Foreskin fibroblast (primary cell): ENCODE measurements at places on chromosomes 1 and 21.

DNA sequence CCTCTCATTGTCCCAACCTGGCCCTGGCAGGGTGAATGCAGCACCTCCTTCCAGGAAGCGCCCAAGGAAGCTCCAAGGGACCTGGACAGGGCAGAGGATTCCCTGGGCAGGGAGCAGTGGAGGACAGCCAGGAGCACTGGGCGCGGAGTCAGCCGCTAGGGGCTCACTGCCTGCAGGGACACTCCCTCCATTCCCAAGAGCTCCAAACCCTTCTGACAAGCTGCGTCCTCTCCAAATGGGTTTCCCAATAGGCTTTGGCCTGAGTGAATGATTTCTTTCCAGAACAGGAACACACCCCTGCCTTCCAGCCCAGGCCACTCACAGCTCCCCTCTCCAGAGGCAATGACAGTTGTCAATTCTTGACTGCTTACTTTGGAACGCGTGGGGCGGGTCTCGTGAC, 128.5 kb upstream of the EDN2 start:
- no peak for DNase-seq

DNA sequence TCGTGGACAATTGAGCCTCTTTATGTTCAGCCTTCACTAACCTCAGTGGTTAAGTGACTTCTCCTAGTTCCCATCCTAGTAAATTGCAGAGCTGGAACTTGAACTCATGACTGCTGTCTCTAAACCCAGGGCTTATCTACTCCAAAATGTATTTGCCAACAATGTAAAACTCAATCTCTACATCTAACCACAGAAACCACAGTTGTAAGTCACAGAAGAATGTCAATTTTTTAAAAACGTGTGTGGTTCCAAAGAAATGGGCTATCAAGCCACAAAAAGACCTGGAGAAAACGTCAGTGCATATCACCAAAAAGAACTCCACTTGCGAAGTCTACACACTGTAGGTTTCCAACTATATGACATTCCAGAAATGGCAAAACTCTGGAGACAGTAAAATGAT, 172.6 kb upstream of the HMCN1 start:
- DNase-seq: no peak

- no peak for DNase-seq
Measured at GRCh38 chr1:32770221-32770731, 46.9 kb downstream of the YARS1 start.

DNA sequence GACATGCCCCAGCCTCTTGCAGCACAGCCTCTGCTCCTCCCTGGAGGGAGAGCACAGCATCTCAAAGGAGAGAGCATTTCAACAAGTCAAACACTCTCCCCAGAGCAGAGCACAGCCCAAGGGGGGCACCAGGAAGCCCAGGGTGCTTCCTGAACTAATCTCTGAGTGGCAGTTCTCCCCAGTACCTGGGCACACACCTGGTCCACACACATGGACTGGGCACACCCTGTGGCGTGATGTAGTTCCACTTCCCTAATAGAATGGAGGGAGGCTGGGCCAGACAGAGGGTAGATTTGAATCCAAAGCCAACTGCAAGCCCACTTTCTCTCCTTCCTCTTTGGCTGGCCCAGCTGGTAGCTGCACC, 55.5 kb downstream of the CD46 start:
- no peak for DNase-seq

GRCh38 chr1:1927751-1928150, 8.7 kb upstream of the TMEM52 start:
- no peak for DNase-seq

GRCh38 chr1:28965271-28965870, 51.0 kb downstream of the EPB41 start:
- DNase-seq: no peak

DNA sequence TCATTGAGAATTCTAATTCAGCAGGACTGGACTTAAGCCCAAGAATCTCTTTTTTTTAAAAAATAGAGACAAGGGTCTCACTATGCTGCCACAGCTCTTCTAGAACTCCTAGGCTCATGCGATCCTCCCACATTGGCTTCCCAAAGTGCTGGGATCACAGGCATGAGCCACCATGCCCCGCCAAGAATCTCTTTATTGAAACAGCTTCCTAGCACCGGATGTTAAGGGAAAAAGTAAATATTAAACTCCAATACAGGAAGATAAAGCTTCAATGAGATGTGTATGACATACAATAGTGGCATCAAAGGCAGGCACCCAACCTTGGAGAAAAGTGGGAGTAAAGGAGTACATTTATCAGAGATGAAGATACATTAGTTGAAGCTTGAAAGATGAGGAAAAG, 25.5 kb downstream of the PUM1 start:
- DNase-seq: no peak

- no peak for DNase-seq
Measured at GRCh38 chr1:223832637-223832943, 13.2 kb downstream of the TP53BP2 start.

DNA sequence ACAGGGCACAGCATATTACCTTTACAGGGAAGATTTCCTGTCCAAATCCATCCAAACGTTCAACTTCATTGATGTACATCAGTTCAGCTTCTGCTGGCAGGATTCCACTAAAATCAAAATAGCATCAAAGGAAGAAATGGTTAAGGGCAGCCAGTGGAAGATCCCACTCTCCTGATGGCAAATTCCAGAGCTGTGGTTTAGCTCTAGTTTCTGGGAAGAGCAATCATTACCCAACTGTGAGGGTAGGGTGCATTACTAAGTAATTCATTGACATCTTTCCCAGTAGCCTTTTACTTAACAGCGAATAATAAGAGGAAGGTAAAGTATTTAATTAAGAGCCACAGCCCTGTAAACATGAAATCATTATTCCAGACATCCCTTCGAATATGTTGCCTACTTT, 120.7 kb downstream of the SMYD2 start:
- no peak for DNase-seq

DNA sequence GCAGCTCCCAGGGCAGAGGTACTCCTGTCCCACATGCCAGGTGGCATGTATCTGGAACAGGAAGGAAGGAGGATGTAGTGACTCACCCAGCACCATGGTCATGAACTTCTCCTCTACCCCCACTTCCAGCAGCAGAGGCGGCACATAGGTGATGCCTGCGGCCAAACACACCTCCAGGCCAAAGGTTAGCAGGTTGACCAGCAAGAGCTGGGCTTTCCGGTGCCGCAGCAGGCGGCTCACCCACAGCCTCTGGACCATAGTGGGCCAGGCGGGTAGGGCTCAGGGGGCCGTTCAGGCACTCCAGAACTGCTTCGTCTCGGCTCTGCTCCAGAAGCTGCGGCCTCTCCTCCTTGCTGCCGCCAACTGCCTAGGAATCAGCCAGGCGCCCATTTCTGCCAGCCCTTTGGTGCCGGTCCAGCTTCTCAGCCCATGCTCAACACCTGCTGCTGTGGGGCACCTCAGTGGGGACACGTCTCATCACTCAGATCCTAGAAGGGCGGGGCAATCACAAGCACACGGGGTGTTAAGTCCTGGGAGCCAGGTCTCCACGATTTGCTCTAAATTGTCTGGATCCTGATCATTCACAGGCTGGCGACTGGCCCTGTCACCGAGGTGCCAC, 15.8 kb downstream of the SLC45A3 start:
- no peak for DNase-seq

- DNase-seq: no peak
Measured at GRCh38 chr1:58346036-58346355, 200.5 kb downstream of the OMA1 start.

- DNase-seq: no peak
Measured at GRCh38 chr1:177366091-177366490, 195.3 kb downstream of the BRINP2 start.

DNA sequence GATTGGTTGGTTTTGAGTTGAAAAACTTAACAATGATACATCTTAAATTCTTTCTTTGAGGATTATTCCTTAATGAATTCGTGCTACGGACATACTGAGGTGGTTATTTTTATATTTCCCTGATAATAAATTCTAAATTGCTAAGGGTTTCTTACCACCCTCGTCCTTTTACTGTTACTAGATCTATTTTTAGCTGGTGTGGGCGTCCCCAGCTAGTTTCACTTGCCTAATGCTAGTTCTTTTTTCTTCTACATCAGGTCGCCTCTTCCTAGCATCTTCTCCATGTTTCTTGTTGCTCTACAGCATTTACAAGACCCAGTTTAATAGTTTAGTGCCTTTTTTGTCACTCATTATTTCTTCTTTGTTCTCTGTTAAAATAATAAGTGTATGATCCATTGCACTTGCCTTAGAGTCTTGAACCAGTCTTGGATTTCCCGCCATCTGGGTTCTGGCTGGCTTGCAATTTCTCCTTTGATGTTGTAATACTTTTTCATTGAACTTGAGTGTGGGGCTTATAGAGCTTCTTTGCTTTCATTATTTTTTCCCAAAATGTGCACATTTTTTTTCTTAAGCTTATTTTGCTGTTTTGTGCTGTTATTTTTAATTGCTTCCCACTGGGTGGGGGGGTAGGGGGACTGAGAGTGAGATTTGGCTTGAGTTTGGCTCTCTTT, 677 bp upstream of the HSD11B1 start:
- no peak for DNase-seq

GRCh38 chr1:76826072-76826845, 41.0 kb upstream of the ST6GALNAC5 start:
- DNase-seq: peak; percentile 54

DNA sequence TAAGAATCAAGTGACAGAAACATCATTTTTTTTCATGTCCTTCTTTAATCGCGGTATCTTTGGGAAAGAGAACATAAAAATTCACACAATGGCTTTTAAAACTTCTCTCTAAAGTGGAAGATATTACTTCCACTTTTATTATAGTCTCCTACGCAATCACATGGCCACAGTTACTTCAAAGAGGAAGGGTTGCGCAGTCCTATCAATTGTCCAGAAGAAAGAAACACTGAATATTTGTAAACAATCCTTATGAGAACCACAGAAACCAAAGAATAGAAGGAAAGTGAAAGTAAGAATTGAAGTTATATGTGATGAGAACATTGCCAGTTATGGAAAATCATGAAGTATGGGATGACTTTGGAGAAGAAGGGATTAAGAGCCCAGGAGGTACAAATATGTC, 32.6 kb downstream of the CFH start:
- no peak for DNase-seq

GRCh38 chr1:63904826-63905225, 131.0 kb downstream of the ROR1 start:
- DNase-seq: no peak

DNA sequence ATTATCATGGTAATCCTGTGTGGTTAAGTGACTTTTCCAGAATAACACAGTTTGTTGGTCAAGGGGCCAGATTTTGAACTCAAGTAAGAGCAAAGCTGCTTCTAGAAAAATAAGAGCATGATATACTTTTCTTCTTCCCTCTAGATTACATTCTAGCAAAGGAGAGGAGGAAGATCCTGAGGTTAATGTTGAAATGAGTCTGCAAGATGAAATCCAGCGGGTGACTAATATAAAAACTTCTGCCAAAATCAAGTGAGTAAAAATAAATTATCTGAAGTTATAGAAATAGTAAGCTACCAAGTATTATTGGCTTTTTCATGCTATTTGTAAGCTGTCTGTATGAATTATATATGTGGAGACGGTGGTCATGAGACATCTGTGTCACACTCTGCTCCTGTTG, 12.8 kb downstream of the WDR3 start:
- DNase-seq: no peak

- no peak for DNase-seq
Measured at GRCh38 chr1:185408700-185409270, 91.7 kb upstream of the IVNS1ABP start.

DNA sequence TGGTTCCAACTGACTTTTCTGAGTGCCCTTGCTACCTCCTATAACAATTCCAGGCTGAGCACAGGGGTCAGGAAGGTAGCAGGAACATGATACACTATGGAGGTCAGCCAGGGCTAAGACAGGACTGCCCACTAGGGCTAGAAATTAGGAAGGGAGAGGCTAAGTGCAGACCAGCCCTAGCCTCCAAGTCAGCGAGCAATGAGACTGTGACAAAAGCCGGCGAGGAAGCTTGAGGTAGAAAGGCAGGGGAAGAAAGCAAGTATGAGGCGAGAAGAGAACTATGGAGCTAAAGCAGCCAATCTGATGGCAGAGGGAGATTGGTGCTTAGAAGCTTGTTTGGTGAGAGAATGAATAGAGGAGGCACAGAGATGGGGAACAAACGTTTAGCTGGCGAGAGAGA, 4.7 kb downstream of the UROD start:
- no peak for DNase-seq

DNA sequence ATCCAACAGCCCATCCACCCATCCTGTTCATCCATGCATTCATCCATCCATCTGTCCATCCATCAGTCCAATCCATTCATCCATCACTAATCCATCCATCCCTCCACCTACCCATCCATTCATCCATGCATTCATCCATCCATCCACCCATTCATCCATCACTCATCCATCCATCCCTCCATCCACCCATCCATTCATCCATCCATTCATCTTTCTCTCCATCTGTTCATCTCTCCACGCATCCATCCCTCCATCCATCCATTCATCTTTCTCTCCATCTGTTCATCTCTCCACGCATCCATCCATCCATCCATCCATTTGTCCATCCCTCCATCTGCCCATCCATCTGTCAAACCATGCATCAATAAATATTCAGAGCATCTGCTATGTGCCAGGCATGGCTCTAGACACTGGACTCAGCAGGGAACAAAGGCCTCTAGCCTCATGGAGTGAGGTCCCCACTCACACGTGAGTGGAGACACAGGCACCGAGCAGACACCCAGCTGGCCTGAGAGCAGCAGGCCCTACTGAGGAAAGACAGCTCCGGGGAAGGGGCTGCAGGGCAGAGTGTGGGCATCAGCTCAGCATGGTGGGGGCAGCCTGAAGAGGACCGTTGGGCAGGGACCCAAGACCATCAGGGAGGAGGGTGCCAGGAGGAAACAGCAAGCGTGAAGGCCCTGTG, 9.6 kb downstream of the KRTAP10-1 start:
- DNase-seq: no peak

- DNase-seq: no peak
Measured at GRCh38 chr1:189217646-189218045, 1260.0 kb downstream of the BRINP3 start.

DNA sequence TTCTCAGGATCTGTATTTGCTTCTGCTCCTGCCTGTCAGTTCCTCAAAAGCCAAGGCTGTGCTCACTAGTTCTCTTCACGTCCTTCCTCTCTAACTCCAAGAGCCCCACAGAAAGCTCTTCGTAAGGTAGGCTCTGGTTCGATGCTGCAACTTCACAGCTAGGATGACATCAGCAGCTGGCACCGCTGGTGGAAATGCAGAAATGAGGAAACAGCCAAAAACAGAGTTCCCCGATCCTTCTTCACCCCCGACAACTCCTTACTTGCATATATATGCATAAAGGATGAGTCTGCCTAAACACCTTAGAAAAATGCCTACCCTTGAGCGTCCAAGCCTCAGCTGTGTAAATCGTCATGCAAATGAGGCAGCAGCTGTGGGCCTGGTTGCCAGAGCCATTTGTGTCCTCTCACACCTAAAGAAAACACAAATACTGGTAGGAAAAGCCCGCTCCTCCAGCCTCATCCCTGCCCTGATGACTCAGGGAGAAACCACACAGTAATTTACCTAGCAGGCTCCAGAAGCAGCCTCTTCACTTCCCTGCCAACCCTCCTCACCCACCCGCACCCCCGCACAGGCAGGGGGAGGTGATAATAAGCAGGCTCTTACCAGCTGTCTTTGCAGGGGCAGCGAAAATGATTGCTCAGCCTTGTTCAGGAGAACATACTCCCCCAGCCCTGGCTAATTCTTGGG, 28.2 kb downstream of the BATF3 start:
- peak; percentile 19 for DNase-seq
